ENCODE measurements at places on chromosomes 5 and 9. TPM values are rescaled to one million over a fixed set of nuclear protein-coding genes. Genes with fewer than 3 reads are reported as not detected.

The FOXD4L4 gene
- total RNA-seq: 0.28 TPM

The CDH12 gene
- not detected for total RNA-seq

The LCN9 gene
- not detected for total RNA-seq

DNA sequence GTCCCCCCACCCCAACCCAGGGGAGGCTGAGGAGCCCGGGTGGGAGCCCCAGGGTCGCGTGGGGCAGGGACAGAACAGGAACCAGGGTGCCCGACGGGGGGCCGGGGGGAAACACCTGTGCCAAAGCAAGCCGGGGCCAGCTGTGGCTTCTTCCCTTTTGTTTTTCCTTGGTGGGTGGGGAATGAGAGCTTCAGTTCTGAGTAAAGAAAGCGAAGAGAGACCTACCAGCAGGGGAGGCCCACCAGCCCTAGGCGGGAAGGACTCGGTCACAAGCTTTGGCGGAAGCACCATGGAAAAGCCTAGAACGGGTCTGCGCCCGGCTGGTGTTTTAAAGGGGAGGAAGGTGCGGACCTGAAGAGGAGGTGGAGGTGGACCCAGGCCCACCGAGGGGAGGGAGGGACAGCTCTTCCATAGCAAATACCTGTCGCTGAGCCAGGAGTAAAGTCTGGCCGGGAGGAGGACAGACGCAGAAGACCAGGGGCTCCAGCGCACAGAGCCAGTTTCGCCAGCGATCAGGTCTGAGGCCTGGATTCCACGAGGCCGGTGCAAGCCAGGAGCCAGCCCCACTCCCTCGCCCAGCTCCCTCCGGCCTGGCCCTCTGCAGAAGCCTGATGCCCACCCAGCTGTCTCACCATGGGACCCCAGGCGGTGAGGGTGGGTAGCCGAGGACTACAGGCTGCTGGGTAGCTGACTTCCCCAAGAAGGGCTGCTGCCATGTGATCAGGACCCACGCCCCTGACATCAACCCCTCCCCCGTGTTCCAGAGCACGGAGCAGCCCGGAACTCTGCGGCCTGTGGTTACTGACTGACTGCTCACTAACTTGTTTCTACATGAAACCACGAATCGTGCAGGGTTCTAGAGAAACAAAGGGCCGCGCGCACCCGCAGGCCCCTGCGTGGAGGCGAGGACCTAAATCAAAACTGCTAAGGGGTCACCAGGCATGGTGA lies 849 bp upstream of the MGAT1 start:
- H3K27ac ChIP-seq: peak overlapping the region; percentile 86
- H3K36me3 ChIP-seq: peaks cover 51% of the 10 kb centered on the region
- DNase-seq: peak; percentile 85
- peak overlapping the region; percentile 88 for H3K4me3 ChIP-seq

DNA sequence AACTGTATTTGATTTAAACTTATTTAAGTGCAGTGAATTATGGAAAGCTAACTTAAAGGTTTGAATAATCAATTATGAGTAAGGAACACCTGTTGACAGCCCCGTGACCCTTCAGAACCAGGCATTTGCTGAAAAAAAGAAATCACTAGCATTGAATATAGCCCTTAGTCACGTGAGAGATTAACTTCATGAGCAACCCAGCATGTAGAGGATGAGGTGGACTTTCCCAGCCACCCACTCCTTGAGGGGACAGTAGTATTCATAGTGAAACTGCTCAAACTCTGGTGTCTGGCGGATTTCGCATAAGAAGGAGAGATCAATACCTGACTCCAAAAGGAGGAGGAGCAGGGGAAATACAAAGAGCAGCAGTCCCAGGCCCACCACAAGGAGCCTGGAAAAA lies 184.8 kb upstream of the RASEF start:
- no peaks in the 10 kb centered on the region for H3K36me3 ChIP-seq
- no peaks in the 10 kb centered on the region for H3K4me1 ChIP-seq
- H3K27ac ChIP-seq: no peak overlapping the region
- H3K4me3 ChIP-seq: no peak overlapping the region

DNA sequence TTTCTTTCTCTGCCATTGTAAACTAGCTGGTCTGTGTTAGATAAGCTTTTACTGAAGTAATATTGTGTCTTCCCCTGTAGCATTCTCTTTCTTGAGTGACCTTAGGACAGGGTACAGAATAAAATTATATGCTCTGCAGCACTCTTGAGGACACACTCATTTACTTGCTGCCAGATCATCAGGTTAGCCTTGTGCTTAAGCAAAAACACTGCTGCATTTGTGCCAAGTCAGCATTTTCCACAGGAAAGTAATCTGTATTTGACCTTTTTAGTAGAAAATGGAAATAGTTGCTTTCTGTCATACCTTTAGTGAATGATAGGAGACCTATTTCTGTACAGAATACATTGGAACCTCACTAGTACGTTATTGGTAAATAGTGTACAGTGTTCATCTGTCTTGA lies 54.2 kb downstream of the LMNB1 start:
- H3K27ac ChIP-seq: no peak overlapping the region
- no peak overlapping the region for H3K4me3 ChIP-seq
- DNase-seq: no peak
- H3K36me3 ChIP-seq: peaks cover 52% of the 10 kb centered on the region

DNA sequence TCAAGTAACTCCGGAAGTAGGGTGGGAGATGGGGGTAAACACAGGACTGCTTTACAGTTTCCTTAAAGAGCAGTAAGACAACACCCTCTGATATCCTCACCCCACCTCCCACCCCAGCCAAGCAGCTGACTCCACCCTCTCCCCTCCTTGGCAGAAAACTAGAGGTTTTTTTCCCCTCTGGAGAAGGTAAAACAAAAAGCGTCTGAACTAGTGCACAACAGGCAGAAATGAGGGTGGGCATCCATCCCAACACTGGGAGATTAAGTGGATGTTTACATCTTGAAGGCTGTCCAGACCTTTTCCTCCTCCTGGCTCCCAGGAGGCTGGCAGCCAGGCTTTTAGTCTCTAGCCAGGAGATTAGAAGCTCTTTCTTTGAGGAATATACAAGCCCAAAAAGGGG lies 13.9 kb upstream of the CTNNAL1 start:
- no peak overlapping the region for H3K27ac ChIP-seq
- H3K36me3 ChIP-seq: peaks cover 6% of the 10 kb centered on the region
- H3K27me3 ChIP-seq: no peaks in the 10 kb centered on the region
- peaks cover 3% of the 10 kb centered on the region for H3K4me1 ChIP-seq
- no peak overlapping the region for H3K4me3 ChIP-seq

DNA sequence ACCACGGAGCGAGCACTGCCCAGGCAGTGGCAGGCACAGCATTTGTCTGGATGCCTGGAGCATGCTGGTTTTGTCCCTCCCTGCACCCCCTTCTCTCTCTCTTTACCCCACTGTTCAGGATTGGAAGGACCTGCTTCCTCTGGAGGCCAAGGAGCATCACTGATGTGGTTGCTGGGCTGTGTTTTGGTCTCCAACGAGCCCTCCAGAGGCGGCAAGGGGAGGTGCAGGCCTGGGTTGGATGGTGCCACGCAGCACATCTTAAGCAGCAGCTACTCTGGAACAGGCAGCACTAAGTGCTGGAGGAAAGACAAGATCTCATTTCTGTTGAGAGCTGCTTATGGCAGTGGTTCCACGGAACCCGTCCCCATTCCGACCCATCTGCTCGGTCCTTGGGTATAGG lies 139.6 kb downstream of the CMYA5 start:
- DNase-seq: no peak
- peaks cover 1% of the 10 kb centered on the region for H3K36me3 ChIP-seq
- no peak overlapping the region for H3K4me3 ChIP-seq
- no peak overlapping the region for H3K27ac ChIP-seq
- peaks cover 17% of the 10 kb centered on the region for H3K27me3 ChIP-seq

The AMBP gene
- not detected for total RNA-seq

DNA sequence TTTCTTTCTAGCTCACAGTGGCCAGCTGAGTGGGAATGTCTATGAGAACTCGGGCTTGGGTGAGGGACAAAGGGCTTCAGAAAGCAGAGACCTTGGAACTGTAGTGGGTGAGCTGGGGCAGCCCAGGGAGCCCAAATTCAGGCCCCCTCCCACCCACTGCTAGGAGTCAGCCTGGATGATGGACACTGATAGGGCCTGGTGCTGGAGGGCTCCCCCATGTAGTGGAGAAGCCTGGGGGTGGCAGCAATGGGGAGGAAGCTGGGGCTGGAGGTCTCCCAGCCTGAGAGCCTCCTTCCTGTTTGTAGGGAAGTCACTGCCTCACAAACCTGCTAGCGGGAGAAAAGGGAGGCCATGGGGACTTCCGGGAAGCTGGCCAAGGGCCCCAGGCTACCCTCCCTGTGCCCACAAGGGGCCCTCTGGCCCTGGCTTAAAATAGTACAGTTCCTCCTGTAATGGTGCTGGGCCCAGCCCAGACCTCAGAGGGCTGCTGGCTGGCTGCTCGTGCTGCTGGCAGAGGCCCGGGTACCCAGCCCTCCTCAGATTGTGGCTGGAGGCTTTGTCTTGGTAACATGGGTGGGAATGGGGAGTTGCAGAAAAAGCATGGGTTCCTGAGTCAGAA lies 6.3 kb upstream of the NR5A1 start:
- DNase-seq: no peak
- peaks cover 2% of the 10 kb centered on the region for H3K4me1 ChIP-seq
- H3K27me3 ChIP-seq: peaks cover 6% of the 10 kb centered on the region
- H3K36me3 ChIP-seq: no peaks in the 10 kb centered on the region

The CDC20B gene
- 0.28 TPM for total RNA-seq

DNA sequence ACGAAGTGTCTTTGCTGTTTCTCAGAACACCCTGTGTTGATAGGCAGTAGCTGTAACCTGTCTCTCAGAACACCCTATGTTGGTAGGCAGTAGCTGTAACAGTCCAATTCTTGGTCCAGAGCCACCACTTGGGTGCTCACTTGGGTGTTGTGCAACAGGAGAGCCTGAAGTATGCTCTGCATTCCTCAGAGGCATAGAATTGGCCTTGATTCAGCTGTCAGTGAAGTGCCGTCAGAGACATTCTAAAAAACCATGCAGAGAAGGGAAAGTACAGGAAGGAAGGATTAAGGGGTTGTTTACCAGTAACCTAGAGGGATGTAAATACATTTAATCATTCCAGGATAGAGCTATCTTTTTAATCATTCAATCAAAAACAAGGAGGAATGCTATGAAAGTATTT lies 231.2 kb downstream of the ARRDC3 start:
- H3K27ac ChIP-seq: no peak overlapping the region
- DNase-seq: no peak
- H3K4me3 ChIP-seq: no peak overlapping the region

DNA sequence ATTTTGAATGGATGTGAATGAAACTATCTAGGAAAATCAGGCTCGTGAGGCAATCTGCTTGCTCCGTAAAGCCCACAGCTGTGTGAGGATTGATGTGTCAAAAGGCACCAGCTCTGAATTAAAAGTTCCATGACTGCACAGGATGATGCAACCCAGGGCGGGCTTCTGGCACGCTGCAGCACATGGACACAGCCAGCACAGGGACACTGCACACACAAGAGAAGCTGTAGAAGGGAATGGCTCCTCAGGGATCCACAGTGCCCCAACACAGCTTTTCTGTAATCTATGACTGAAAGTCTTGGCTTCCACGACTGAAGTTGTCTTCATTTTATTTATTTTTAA lies 151.0 kb downstream of the GCNT1 start:
- DNase-seq: no peak
- no peaks in the 10 kb centered on the region for H3K36me3 ChIP-seq
- H3K4me3 ChIP-seq: no peak overlapping the region

The PCDHGA2 gene
- 0.08 TPM for total RNA-seq

GRCh38 chr9:38066914-38067858 lies 1.8 kb downstream of the SHB start:
- no peaks in the 10 kb centered on the region for H3K36me3 ChIP-seq
- H3K27me3 ChIP-seq: peaks cover 46% of the 10 kb centered on the region
- DNase-seq: peak; percentile 36
- peak overlapping the region; percentile 78 for H3K4me3 ChIP-seq

The SLC6A18 gene
- not detected for total RNA-seq

The DRD1 gene
- total RNA-seq: not detected

- H3K27me3 ChIP-seq: peaks cover 92% of the 10 kb centered on the region
- peaks cover 6% of the 10 kb centered on the region for H3K4me1 ChIP-seq
- no peak overlapping the region for H3K27ac ChIP-seq
- DNase-seq: no peak
Measured at GRCh38 chr9:126619361-126620135, 5.8 kb downstream of the LMX1B start.

- no peaks in the 10 kb centered on the region for H3K4me1 ChIP-seq
- H3K27ac ChIP-seq: no peak overlapping the region
- H3K27me3 ChIP-seq: no peaks in the 10 kb centered on the region
- H3K4me3 ChIP-seq: no peak overlapping the region
- H3K36me3 ChIP-seq: no peaks in the 10 kb centered on the region
- no peak for DNase-seq
Measured at GRCh38 chr5:106171132-106171531, 1499.6 kb downstream of the EFNA5 start.

DNA sequence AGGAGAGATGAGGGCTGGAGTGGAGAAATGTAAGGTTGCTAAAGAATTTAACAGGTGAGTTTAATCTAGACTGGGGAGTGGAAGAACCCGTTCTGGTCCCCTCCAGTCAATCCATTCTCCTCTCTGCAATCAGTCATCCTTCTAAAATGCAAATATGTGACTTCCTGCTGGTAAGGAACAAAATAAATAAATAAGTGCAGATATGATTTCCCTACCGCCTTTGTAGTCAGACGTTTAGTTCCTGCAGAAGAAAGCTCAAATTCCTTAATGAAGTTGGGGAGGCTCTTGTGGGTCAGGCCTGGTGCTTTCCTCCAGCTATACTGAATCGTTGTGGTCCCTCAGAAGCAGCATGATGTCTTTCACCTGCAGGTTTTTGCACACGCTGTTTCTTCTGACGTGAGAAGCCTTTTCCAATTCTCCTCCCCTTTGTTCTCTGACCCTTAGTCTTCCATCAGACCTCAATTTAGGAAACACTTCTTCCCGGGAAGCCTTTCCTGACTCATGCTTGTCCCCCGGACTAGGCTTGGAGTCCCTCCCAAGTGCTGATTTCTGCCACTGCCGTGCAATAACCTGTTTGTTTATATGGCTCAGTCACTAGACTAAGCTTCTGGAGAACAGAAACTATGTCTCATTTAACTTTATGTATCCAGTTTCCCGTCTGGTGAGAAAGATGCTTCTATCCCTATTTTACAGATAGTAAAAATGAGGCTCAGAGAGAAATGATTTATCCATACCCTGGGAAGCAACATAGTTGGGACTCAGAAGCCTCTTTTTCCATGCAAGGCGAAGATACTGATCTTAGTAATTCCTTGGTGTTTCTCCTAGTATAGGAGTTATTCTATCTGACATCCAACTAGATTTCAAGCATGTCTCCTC lies 1.3 kb downstream of the ATP6V1G1 start:
- H3K4me3 ChIP-seq: peak overlapping the region; percentile 98
- H3K4me1 ChIP-seq: peaks cover 49% of the 10 kb centered on the region
- H3K27ac ChIP-seq: peak overlapping the region; percentile 96
- peaks cover 21% of the 10 kb centered on the region for H3K36me3 ChIP-seq
- no peak for DNase-seq

The LECT2 gene
- not detected for total RNA-seq

- DNase-seq: no peak
- H3K27me3 ChIP-seq: peaks cover 52% of the 10 kb centered on the region
- no peaks in the 10 kb centered on the region for H3K36me3 ChIP-seq
- peaks cover 1% of the 10 kb centered on the region for H3K4me1 ChIP-seq
- no peak overlapping the region for H3K27ac ChIP-seq
Measured at GRCh38 chr9:114100536-114100935, 1.4 kb upstream of the KIF12 start.

The JAKMIP2 gene
- 4.5 TPM for total RNA-seq

The ITGA2 gene
- 2.0 TPM for total RNA-seq

- no peak overlapping the region for H3K27ac ChIP-seq
- H3K27me3 ChIP-seq: peaks cover 6% of the 10 kb centered on the region
- peak; percentile 19 for DNase-seq
- peaks cover 4% of the 10 kb centered on the region for H3K4me1 ChIP-seq
- H3K36me3 ChIP-seq: no peaks in the 10 kb centered on the region
Measured at GRCh38 chr9:93684806-93685543, 108.6 kb downstream of the PHF2 start.

The ARHGEF28 gene
- total RNA-seq: 0.14 TPM
